OCI-M1 (cell line): ENCODE measurements at places on chromosomes 6 and 20.

DNA sequence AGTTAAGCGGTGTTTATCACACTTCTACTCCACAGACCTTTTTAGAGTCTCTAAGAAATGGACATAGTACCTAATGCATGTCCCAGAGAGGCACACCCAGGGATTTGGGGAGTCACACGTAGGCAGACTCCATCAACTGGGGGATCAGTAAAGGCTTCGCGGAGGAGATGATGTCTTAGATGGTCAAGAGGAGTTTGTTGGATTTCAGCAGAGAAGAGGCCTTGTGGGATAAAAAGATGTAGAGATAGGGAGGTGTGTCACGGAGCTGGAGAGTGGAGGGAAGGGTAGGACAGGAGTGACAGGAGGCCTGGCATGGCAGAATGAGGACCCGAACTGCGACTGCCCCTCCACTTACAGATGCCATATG is 9.1 kb downstream of the DYNLRB1 start:
- DNase-seq: no peak

DNA sequence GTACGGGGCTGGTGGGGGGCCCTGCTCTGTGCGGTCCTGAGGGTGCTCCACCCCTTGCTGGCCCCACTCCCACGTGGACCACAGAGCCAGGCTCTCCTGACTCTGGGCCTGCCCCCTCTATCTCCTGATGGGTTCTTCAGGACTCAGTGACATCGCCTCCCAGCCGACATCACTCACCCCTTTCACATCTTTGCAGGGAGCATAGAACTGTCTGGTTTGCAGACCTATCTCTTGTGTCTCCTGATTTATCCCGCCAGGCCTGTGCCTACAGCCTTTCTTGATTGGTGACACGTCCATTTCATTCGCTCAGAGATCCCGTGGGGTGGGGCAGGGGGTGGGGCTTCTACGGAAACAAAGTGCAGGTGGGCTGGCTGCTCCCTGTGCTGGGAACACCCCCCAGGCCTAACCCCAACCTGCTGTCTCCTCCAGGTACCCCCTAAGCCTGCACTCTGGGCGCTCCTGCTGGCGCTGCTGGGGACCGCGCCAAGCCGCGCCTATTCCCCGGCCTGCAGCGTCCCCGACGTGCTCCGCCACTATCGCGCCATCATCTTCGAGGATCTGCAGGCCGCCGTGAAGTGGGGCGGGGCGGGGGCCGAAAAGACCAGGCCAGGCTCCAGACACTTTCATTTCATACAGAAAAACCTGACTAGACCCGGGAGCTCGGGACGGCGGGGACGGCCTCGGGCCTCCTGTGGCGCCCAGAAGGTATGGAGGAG is 1.7 kb downstream of the C20orf204 start:
- DNase-seq: no peak

DNA sequence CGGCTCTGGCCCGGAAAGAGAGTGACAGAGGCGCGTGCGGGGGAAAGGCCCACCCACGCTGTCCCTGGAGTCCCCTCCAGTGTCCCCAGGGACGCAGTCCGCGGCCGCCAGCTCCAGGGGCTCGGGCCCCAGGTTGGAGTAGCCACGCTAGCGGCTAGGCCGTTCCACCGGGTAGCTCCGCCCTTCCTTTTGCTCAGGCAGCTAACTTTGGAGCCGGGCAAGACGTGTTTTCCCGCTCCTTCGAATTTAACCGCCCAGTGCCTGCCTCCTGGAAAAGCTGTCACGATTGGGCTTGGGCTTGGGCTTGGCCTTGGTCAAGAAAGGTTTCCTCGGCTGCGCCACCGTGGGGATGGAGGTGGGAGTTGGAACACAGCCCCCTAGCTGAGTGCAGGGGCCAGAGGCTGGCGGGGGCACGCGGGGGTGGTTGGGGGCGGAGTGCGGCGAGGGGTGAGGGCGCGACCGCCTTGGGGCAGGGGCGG is 4.7 kb downstream of the LINC00237 start:
- DNase-seq: no peak

GRCh38 chr20:25025986-25026605 is 31.8 kb downstream of the ACSS1 start:
- no peak for DNase-seq

GRCh38 chr20:19741924-19742323 is 16.1 kb upstream of the RIN2 start:
- no peak for DNase-seq

DNA sequence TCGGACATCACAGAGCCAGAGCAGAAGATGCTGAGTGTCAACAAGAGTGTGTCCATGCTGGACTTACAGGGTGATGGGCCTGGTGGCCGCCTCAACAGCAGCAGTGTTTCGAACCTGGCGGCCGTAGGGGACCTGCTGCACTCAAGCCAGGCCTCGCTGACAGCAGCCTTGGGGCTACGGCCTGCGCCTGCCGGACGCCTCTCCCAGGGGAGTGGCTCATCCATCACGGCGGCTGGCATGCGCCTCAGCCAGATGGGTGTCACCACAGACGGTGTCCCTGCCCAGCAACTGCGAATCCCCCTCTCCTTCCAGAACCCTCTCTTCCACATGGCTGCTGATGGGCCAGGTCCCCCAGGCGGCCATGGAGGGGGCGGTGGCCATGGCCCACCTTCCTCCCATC is 11.4 kb upstream of the ZBTB9 start:
- no peak for DNase-seq

DNA sequence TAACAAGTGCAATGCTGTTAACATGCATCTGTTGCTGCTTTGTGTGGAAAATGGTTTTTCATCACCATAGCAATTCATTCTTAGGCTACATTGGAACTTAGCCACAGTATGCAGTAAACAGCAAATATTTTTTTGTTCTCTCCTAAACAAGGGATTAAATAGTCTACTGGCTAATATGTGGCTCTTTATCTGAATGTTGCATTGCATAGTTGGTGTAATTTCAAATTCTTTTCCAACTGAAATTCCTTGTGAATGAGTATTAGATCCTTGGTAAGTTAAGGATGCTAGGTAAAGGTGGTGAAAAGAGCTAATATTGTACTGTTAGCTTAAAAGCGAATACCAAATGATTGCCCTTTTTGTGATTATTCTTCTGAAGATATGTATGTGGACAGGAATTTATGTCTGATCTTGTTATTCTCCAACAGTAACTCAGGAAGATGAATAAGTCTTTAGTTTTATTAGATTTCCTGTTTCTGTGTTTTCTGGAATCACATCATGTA is 958 bp downstream of the MLIP start:
- DNase-seq: no peak

DNA sequence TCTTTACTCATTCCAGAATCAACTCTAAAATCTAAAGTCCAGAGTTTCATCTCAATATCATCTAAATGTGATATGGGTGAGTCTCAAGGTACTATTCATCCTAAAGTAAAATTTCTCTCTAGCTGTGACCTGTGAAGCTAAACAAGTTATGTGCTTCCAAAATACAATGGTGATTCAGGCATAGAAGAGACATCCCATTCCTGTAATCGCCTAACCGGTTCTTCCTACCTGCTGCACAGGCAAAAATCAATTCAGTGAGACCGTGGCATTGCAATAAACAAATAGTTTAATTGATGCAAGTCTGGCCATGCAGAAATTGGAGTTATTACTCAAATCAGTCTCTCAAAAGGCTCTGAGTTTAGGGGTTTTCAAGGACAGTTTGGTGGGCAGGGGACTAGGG is 232.8 kb downstream of the UBE3D start:
- no peak for DNase-seq

GRCh38 chr6:164066335-164066734 is 651.8 kb downstream of the QKI start:
- no peak for DNase-seq

GRCh38 chr6:35736253-35736894 is 458 bp upstream of the ARMC12 start:
- peak; percentile 89 for DNase-seq

DNA sequence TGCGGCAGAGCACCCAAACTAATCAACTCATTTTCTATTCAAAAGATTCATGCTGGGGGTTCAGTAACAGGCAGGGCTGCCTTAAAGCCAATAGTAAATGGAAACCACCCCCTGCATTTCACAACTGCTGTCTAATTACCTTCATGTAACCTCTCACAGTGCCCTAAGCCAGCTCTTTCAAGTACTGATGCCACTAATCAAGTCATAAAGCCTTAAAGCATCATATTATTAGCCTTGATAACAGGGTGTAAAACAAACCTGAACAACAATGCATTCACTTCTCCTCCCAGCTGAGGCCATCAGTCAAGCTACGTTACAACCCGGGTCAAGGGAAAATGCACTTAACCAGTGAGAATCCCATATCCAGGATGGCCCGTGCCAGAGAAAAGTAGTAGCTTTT is 33.0 kb downstream of the TRERF1 start:
- no peak for DNase-seq

GRCh38 chr6:116476002-116476678 is 15.0 kb downstream of the CALHM6 start:
- DNase-seq: peak; percentile 74
